ENCODE measurements at places on chromosomes 2 and 18.

- peak; percentile 88 for DNase-seq
Measured at GRCh38 chr2:85255813-85256594, 71.8 kb downstream of the TGOLN2 start.

DNA sequence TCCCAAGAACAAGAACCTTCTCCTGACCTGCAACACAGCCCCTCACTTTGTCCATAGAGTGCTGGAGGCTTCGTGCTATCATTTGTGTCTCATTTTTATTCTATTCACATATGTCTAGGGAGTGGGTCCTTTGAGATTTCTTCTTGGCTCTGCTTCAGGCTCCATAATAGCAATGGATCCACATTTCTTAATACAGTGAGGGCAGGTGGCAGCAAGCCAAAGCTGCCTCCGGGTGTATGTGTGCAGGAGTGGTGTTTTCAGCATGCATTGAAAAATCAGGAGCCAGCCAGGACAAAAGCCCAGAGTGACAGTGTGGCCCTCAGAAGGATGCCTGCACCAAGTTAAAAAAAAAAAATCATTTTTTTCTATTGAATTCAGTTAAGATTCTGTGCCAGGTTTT, 115.1 kb upstream of the PELI1 start:
- DNase-seq, result peak; percentile 23

- peak; percentile 59 for DNase-seq
Measured at GRCh38 chr2:53130441-53130943, 637.1 kb upstream of the CHAC2 start.

- DNase-seq, result peak; percentile 11
Measured at GRCh38 chr2:175036582-175037018, 31.4 kb upstream of the CHN1 start.

DNA sequence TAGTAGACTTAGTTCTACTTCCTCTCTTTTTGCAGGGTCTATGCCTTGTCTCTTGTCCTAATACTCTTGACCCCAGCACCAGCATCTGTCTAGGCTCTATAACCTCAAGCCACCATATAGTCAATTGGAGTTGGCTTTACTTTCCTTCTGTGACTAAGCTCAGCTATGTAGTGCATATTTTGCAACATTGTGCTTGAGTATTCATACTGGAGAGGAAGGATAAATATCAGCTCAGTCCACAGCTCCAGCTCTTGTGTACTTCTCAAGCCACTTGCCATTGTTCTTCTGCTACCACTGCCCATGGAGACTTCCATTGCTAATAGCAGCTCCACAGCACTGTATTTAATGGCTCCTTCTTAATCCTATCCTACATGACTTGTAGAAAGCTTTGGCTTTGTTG, 35.5 kb upstream of the CD28 start:
- DNase-seq, result no peak

GRCh38 chr2:25294573-25295462, 46.9 kb downstream of the DNMT3A start:
- DNase-seq, result peak; percentile 34

DNA sequence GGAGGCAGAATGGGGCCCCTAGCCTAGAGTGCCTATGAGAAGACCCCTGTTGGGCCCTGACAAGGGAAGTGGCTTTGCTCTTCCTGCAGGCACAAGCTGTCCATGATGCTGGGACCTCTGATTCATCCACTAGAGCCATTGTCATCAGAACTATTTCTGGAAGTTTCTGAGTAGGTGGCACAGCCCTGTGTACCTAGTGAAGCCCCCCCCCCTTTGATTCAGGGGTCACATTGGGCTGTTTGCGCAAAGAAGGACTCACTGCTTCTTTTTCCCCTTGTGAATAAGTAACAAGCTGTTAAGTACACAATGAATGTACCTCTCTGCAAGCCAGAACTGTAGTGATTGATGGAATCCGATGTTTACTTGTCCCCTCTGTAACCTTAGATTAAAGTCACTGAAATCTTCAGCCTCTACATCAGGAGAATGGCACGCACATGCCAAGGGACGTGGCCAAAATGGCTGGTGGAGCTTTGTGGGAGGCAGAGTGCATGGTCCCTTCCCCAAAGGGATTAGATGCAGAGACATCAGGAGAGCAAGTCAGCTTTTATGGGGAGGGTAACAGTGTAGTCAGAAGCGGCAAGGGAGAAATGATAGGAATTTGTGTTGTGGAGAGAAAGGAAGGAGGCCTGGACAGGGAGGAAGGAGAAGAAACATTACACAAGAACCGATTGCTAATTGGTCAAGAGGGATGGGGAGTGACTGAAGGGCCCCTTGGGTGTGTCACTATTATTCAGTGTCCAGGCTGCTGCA, 267.6 kb upstream of the RAB12 start:
- peak; percentile 88 for DNase-seq

DNA sequence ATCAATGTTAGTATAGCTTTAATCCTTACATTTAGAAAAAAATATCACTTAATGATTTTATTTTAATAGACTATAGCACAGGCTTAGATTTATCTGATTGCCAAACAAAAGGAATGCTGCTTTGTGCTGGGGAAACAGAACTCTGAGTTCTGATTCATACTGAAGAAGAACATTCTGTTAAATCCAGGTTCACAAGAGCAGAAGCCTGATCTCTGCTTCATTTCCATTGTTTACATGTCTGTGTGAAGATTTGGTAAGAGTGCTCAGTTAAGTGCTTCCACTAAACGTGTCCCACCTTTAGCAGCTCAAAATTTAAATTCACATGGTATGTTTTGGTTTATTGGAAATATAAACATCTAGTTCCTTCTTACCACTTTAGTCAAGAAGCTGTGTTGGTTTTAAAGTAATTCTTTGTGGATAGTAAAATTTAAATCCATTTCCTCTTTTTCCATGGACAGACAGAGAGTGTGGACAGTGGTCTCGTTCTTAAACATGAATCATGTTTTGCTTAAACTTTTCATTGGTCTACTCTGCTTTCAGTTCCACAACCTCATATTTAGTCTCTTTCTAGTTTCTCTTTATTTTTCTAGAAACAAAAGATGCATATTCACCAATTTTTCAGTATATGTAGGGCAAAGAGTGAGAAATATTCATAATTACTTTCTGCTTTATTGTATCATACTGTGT, 59.1 kb downstream of the NYAP2 start:
- DNase-seq, result peak; percentile 6

- DNase-seq, result peak; percentile 81
Measured at GRCh38 chr2:120892967-120893667, 157.4 kb downstream of the GLI2 start.

GRCh38 chr2:63698786-63699548, 110.2 kb downstream of the MDH1 start:
- peak; percentile 75 for DNase-seq

DNA sequence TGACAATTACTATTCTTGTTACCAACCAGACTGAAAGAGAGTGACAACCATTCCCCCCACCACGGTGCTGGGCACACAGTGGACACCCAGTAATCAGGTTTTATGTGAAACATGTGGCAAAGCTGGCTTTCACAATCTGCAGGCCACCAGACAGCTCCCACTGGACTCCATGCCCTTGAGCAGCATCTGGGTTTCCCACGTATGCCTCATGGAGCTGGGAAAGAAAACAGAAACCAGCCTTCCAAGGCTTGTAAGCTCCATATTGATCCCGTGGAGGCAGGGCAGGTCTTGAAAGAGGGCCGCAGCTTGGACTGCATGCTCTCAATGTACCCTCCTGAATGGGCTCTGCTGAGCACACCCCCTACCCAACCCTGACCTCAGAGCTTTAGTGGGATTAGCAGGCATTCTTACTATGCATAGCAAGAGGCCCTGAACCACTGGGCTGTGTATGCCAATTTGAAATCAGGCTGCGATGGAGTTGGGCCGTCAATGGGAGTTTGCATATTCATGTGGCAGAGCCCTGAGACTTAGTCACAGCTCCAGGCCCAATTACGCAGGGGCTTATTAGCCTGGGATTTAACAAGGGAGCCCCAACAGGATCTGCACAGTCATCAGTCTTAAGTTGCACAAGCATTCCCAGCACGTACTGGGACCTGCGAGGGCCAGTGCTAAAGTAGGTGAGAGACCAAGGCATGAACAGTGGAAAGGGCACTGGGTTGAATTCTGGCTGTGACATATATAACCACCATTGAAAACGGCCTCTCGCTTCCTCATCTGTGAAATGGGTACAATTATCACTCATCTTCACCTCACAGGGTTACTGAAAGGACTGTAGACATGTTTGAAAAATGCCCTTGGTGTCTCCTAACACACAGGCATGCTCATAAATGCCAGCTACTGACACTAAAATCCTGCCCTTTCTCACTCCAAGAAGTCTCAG, 10.5 kb downstream of the C1QL2 start:
- peak; percentile 34 for DNase-seq

GRCh38 chr2:113219889-113220641, 46.3 kb downstream of the PSD4 start:
- DNase-seq, result peak; percentile 56

DNA sequence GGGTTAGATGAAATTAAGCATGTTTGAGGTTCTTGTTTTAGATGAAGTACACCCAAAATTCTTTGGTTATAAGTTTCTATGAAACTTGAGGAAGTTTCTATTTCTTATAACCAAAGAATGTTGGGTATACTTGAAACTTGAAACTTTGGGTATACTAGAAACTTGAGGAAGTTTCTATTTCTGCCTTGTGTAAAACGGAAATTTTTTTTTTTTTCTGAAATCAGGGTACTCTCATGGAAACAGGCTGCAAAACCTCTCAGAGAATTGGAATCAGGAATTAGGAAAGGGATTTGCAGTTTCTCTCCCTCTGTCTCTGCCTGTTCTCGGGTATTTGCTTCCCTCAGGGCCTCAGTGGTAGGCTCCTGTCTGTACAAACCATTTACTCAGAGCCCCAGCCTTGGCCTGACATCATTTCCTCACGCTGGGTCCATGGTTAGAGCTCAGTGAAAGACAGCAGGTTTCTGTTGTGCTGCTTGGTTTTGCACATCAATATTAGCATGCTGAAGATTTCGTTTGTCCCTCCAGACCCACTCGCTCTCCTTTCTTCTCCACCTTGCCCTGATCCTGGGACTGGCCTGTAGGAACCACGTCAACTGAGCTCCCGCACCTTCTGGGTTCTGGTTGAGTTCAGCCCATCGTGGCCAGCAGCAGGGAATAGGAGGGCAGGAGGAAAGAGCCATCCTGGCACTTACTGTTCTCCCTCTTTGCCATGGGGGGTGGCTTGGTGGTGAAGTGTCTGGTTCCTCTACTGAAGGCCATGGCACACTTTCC, 106.4 kb downstream of the POLR1A start:
- DNase-seq, result peak; percentile 18

DNA sequence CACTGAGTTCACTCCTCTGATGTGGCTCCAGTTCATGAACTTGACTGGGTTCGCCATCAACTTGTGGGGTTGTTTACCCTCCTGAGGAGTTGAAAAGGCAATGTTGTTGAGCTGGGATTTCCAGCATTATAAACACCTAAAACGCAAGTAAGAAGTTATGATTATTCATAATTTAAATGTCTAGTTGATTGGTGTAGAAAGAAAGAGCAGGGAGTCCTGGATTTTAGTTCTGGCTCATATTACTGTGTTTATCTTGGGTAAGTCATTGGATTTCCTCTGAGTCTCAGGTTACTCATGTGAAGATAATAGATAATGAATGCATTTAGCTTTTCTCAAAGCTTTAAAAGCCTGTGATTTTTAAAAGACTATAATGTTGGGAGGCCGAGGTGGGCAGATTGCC, 438.0 kb upstream of the CDH20 start:
- no peak for DNase-seq

GRCh38 chr2:58571181-58571852, 330.2 kb upstream of the FANCL start:
- peak; percentile 86 for DNase-seq

DNA sequence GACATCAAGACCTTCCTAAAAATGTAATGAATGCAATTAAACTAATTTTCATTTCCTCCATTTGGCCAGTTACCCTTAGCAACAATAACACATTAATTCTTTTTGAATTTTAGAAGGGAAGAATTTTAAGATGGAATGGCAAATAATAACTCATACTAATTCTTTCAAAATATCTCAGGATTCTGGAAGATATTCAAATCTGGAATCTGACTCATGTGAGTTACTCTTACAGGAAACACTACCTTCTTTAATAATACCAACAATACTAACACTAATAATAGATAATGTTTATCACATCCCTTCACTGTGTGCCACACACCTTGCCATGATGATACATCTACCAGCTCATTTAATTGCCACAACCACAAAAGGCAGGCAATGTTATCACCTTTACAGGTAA, 46.4 kb downstream of the ZNF521 start:
- DNase-seq, result no peak

DNA sequence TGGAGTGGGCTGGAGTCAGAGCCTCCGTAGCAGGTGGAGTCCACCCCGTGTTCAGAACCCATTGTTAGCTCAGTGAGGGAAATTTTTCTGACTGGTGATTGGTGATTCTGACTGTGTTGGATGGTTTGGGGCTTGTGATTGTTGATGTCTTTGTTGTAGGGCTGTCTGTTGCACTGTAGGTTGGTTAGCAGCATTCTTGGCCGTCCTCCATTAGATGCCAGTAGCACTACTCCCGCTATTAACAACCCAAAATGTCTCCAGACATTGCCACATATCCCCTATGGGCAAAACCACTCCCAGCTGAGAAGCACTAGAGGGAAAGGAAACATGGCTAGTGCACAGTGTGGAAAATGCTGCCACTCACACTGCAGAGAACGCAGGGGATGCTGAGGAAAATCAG, 51.7 kb downstream of the ARMC9 start:
- peak; percentile 57 for DNase-seq

GRCh38 chr18:43396266-43396665, 119.0 kb upstream of the SYT4 start:
- peak; percentile 53 for DNase-seq

DNA sequence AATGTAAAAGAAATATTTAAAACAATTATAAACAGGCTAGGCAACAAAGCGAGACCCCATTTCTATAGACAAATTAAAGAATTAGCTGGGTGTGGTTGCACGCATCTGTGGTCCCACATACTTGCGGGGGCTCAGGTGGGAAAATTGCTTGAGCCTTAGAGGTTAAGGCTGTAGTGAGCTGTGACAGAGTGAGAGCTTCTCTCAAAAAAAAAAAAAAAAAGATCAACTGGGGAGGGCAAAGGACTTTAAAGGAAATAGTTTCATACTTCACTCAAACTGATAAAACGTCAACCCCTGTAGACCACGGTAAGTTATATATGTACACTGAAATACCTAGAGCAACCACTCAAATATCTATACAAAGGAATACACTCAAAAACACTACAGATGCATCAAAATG, 37.5 kb downstream of the MGAT4A start:
- DNase-seq, result no peak

DNA sequence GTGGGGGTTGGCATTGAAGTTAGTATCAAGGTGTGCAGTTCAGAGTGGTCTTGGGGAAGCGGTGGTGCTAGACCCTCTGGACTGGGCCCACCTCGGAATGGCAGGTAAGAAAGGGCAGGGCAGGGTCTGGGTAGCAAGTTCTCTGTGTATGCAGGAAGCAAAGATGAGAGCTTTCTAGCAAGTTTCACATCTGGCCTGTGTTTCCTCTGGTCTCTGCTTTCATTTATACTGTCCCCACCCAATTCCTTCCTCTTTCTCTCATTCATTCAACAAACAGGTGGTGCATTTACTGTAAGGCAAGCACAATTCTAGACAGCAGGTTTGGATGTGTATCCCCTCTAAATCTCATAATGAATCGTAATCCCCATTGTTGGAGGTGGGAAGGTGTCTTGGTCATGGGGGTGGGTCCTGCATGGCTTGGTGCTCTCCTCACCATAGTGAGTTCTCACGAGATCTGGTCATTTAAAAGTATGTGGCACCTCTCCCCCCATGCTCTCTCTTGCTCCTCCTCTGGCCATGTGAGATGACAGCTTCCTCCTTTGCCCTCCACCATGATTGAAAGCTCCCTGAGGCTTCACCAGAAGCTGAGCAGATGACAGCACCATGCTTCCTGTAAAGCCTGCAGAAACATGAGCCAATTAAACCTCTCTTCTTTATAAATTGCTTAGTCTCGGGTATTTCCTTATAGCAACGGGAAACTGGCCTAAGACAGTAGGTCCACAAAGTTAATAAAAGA, 51.8 kb downstream of the PKDCC start:
- no peak for DNase-seq
